ENCODE measurements at places on chromosomes 5 and 9.
A peak's percentile ranks its signal among the peaks of the same experiment; 100 is the strongest.

- no peak for DNase-seq
Observed at GRCh38 chr9:28916348-28916747, 1343.1 kb upstream of the C9orf72 start.

DNA sequence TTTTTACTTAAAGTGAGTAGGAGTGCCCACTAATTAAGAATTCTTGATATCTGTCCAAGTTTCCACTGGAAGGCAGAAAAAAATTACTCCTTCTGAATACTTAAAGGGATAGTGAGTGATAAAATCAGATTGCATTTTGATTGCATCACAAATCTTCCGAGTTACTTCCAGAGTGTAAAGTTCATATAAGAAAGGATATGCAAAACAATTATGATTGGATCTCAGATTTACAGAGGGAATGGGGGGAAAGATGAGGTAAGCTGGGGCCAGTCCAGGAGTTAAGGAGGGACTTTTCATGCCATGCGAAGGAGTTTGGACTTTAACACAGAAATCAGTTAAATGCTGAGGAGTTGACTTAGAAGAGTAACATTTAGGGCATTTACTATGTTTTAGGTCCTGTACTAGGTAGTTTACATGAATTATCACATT lies 9.3 kb upstream of the RNF145 start:
- no peak for DNase-seq

DNA sequence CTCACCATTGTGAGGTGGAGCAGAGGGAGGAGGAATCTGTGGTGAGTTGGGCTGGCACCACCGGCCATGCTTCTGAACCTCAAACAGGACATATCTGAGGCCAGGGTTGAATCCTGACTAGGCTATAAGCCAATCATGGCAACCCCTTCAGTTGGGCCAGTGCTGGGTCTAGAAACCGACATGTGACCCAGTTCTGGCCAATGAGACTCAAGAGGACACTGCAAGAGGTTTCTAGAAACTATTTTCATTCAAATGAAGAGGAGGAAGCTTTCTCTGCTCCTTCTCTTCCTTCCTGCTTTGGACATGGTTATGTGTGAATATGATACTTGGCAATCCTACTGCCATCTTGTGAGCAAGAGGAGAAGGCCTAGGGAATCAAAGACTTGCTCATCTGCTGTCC lies 417.7 kb downstream of the SEMA5A start:
- DNase-seq: no peak

GRCh38 chr9:18722882-18723281 lies 248.9 kb downstream of the ADAMTSL1 start:
- no peak for DNase-seq

GRCh38 chr9:82117026-82117811 lies 128.6 kb downstream of the SPATA31D1 start:
- DNase-seq: no peak

DNA sequence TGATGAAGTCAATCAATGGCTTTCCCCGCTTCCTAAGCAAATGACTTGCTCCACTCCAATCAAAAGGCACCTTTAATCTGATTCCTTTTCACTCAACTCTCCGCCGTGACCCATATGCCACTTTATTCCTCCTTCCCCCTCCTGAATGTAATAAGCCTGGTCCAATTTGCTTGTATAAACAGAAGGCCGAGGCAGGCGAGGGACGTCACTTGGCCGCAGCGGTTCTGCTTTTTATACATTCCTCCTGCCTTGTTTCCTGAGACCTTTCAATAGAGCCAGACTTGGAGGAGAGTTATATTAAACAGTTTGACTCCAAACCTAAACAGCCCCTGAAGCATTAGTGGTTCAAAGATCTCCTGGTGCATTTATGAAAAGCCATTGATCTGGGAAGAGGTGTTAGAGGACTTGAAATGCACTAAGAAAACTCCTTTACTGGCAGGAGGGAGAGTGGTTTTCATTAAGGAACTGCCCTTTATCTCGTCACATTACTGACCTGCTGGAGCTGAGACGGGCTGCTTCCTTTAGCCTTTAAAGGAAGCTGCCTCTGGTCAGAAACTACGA lies 273.4 kb downstream of the SLIT3 start:
- DNase-seq: no peak

GRCh38 chr5:39948867-39949468 lies 524.2 kb upstream of the DAB2 start:
- peak; percentile 47 for DNase-seq

DNA sequence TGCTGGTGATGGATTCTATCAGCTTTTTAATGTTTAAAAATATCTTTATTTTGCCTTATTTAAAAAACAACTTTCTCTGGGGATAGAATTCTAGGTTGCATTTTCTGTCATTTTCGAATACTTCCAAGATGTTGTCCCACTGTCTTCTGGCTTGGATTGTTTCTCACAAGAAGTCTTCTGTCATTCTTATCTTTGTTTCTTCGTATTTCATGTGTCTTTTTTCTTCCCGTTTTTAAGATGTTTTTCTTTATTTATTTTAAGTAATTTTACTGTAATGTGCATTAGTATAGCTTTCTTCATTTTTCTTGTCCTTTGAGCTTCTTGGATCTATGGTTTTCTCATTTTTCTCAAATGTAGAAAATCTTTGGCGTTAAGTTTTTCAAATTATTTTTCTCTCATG lies 19.1 kb downstream of the STX17 start:
- no peak for DNase-seq

DNA sequence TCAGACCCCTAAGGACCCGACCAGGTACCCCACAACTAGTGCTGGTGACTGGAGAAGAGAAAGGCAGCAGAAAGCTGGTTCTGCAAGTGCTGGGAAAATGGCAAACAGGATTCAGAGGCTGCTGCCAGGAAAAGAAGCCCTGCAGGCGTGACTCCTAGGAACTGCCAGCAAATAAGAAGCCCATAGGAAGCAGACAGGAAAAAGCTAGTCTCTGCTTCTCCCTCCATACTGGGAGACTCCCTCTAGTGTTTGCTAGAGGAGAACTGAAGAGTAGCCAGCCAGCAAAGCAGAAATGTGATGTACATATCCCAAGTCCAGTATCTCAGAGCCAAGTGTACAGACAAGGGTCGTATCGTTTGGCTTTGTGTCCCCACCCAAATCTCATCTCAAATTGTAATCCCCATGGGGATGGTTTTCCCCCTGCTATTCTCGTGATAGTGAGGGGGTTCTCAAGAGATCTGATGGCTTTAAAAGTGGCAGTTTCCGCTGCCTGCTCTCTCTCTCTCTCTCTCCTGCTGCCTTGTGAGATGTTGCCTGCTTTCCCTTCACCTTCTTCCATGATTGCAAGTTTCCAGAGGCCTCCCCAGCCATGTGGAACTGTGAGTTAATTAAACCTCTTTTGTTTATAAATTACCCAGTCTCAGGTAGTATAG lies 38.1 kb upstream of the TUSC1 start:
- DNase-seq: no peak

GRCh38 chr5:55004729-55005128 lies 19.3 kb upstream of the GZMK start:
- no peak for DNase-seq

DNA sequence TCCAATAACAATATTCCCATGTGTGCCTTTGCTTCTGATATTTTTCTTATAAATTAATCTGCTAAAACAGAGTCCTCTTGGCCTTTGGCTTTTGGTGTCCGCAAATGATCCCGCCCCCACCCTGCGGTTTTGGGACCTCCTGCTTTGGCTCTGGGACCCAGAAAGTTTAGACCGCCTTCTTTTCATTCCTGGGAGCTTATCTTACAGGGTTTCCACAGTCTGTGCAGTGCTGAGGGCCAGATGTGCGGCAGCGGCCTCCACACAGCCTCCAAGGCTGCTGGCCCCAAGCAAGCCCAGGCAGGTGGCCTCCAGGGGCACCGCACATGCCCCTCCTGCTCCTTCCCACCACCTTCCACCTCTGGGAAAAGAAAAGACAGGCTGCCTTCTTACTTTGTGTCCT lies 191.5 kb downstream of the ERCC6L2 start:
- DNase-seq: no peak

DNA sequence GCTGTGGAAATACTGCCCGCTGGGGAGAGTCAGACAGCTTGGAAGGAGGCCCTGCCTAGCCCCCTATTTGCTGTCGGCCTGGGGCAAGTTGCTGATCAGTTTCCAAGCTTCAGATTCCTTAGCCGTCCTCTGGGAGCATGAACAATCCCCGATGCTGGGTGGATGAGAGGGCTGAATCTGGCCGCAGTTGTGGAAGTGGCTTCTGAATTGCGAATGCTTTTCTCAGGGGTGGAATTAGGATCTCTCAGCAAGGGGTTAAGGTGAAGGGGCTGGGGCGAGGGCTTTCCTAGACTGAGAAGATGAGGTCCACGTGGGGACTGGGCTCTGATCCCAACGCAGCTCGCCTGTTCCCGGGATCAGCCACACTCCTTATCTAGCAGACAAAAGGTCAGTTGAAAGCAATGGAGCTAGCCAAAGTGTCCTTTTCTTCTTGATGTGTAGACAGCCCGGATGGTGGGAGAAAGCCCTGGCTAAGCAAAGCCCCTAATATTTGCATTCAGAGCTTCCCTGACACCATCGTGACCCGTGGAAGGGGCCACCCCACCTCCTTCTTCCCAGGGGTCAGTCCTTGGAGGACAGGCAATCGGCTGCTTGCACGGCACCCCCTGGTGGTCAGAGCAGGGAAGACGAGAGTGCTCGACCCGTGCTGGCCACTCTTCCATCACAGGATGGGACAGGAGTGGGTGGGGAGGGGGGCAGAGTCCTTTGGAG lies 54.9 kb downstream of the COL15A1 start:
- DNase-seq: peak; percentile 43
